GM23248 (cell line): ENCODE measurements at places on chromosomes 2 and 18.

DNA sequence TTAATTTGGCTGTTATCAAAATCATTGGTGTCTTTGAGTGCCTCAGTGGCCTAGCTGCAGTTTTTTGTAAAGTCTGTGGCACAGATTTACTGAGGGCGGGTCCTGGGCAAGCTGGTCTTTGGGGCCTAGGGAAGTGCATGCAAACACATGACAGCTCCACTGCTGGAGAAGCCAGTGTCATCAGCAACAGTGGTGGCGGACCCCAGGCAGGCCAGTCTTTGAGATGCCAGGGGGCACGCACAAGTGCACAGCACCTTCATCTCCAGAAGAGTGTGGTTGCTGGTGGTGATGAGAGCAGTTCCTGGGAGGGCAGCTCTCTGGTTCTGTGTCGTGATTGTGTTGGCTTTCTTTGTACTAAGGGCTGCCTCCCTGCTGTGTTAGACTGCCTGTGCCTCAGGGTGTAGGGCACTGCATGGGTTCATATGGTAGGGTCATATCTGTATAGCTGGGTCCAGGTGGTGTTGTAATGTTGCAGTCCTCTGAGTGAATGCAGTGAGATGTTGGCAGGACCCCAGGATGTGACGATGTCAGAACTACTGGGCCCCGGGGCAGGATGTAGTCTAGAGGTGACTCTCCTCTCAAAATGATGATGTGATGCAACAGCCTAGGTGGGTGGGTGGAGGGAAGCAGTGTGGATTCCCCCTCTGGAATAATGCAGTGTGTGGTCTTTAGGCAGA is 646.7 kb upstream of the CDH2 start:
- DNase-seq = peak; percentile 48

DNA sequence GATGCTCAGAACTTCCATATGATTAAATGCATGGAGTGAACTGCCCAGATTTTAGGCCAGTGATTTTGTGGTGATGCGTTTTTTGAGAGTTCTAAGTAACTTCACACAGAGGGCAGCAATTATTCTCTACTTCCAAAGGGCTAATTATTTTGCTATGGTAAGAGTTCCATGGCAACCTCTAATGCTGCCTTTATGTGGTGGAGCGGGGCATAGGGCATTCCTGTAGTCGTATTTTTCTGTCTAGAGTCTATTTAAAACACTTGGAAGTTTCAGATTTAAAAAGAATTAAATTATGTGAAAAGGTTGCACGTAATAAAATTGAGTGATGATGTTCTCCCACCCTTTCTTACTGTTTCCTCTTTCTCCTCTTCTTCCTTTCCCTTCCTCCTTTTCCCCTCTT is 63.9 kb upstream of the EML6 start:
- no peak for DNase-seq

- no peak for DNase-seq
Observed at GRCh38 chr2:113391073-113391472, 46.4 kb upstream of the ZNG1B start.

GRCh38 chr18:3793111-3793510 is 343.1 kb downstream of the TGIF1 start:
- DNase-seq = no peak

GRCh38 chr2:119592436-119592835 is 48.2 kb downstream of the CFAP221 start:
- DNase-seq = no peak

- no peak for DNase-seq
Observed at GRCh38 chr2:143398781-143399180, 269.6 kb downstream of the ARHGAP15 start.

GRCh38 chr2:181174611-181175580 is 194.5 kb downstream of the UBE2E3 start:
- no peak for DNase-seq

GRCh38 chr18:76914314-76914713 is 92.0 kb downstream of the ZNF236 start:
- DNase-seq = no peak

- DNase-seq = peak; percentile 67
Observed at GRCh38 chr2:54457323-54458023, 1.3 kb downstream of the SPTBN1 start.

DNA sequence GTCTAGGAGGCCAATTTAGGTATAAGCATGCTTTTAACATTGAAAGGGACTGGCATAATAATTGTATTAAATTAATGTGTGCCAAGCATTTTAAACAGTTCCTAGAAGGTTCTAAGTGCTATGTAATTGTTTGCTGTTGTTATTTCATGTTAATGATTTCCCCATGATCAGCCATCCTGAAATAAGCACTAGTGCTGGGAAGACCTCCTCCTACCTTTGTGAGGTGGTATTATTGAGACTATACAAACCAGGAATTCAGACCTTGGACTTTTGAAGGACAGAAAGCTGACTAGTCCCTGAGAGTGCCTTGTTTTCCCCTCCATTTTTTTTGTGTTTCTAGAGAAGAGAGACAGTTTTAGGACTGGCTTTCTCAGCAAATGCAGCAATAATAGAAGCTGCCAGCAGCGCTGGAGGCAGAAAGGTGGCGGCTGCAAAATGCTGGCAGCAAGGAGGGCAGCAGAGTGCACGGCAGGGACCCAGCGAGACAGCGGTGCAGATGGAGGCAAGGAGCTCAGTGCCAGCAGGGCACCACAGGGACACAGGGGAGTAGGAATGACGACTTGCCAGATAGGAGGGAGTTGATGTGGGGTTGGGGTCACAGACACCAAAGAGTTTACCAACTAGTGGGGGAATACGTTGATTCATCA is 25.3 kb downstream of the NABP1 start:
- DNase-seq = no peak

GRCh38 chr18:58838165-58838860 is 26.4 kb upstream of the ZNF532 start:
- no peak for DNase-seq
